Transverse colon (tissue), 4 donors: ENCODE measurements at places on chromosomes 7 and 10. TPM values are rescaled to one million over a fixed set of nuclear protein-coding genes. Genes with fewer than 3 reads are reported as not detected.

DNA sequence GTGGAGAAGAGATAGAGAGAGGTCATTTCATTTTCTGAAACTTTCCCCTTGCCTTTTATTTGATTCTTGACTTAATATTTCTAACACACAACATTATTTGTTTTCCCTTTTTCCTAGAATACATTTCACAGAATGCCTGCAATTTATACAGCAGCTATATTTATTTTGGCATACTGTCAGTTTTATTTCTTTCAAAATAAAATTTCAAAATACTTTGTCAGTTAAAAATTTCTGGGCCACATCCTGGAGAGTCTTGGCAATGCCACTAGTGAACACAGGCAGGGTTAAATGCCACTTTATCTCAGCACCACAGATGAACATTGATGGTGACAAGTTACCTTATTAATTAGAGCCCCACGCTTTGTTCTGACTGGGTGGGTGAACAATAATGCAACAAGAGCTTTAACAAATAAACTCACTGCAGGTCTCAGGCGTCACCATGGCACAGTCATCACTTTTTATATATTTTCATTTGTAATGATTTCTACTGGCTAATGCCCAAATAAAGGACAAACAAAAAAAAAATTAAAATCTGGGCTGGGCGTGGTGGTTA is 494.0 kb downstream of the KIF20B start:
- DNase-seq: no peak

DNA sequence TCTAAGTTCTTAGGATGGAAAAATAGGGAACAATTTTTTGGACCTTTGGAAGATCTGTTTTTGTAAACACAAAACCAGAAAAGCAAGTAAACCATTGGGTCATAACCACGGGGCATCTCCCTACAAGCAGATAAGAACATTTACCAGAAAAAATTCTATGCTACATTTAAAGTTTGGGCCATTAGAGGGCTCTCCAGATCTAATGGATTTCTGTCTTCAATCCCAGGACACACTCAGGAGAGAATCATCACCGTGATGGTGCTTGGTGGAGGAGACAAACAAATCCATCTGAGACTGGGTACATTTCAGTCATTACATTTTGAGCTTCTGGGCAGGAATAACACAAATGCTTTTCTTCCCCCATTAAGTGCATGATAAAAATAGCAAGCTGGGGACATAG is 178.4 kb upstream of the TARP start:
- no peak for DNase-seq

GRCh38 chr10:28842321-28842720 is 165.0 kb downstream of the BAMBI start:
- no peak for DNase-seq

- DNase-seq: no peak
Measured at GRCh38 chr7:50473531-50473930, 23.4 kb upstream of the FIGNL1 start.

DNA sequence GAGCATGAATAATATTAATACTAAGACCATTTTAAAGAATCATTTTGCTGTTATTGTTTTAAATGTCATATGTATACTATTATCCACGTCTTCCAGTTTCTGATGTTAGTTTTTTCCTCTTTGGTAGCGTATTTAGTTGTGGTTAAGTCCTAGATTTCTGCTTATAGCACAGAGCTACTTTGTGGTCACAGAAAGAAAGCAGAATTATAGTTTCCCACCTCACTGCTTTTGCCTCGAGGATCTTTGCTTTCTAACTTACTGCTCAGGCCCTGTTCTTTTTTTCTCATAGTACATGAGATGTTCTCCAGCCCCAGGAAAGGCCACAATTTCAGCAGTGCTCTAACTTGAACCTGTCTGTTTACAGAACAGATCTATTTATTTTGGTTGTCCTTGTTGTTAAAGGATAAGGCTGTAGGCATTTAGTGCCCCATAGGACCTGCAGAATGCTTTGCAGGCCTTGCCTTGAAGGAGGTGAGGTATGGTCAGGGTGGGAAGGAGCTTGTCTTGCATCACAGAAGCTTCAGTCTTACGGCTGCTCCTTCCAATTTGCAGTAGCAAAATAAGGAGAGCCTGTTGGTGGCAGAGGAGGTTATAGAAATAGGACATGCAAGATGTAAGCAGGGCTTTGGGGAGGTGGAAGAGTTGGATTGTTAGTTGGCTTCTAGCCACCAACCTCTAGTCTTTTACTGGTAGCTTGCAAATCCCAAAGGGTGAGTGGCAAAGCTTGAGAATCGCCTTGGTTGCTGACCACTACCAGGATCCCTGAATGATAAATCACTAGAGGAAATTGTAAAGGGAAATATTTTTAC is 129.1 kb downstream of the LRRC4 start:
- DNase-seq: no peak

- no peak for DNase-seq
Measured at GRCh38 chr10:101130984-101131961, at the start of gene TLX1. Gene TLX1 (plus strand): TSS chr10:101131300. CDS start chr10:101131542, 242 bp downstream.

DNA sequence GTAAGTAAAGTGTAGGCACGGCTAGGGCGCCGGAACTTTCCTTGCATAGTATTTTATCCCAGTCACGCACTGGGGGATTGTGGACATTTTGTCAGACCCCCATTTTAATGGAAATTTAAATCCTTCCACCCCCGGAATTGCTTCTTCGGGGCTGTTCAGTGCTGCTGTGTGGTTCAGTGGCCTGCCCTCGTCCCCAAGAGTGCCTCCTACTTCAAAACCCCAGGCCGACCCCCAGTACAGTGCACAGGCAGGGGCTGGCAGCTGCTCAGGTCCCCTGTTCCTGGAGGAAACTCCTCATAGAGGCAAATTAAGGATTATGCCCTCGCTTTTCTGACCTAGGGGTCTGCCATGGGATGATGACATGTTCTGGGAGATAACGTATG is 94.5 kb downstream of the PTPRE start:
- DNase-seq: no peak

The CAV1 gene
- total RNA-seq: 68.3 TPM
